ENCODE measurements at places on chromosomes 11 and 22.

DNA sequence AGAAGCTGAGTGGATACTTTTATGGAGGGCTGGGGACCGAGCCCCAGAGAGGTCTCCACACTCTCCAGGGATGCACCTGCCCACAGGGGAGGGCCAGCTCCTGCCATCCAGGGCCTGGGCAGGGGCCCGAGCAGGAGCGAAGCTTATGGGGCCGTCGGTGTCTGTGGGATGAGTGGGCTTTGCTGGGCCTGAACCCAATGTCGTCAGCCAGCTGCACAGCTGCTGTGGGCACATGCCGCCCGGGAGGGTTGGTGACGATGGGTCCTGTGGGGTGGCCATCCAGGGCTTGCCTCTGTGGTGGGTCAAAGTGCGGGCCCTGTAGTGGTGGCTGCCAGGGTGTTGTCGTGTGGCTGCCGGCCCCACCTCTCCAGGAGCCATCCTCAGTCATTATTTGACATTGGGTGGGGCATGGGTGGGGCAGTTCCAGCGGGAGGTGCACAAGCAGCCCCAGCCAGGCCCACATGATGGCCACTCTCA is 447.1 kb downstream of the TBC1D22A start:
- no peak for DNase-seq

- no peak for DNase-seq
Observed at GRCh38 chr22:20219667-20220628, 48.2 kb downstream of the RTN4R start.

GRCh38 chr22:19643448-19644313 is 70.6 kb upstream of the SEPTIN5 start:
- no peak for DNase-seq

- no peak for DNase-seq
Observed at GRCh38 chr22:46969961-46970360, 207.5 kb downstream of the TBC1D22A start.

DNA sequence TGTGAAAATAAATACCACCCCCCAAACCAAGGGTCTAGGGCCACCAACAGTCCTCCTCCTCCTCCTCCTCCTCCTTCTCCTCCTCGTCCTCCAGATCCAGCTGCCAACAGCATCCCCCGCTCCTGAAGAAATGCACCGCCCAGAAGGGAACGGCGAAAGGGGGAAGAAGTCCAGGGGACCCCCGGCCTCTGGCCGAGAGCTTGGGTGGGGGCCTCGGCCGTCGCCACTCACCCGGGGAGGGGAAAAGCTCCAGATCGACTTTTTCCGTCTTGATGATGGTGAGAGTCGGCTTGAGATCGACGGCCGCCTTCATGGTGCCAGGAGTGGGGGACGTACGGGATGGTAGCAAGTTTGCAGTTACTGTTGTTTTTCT is 65.7 kb downstream of the ETS1 start:
- DNase-seq, result no peak

DNA sequence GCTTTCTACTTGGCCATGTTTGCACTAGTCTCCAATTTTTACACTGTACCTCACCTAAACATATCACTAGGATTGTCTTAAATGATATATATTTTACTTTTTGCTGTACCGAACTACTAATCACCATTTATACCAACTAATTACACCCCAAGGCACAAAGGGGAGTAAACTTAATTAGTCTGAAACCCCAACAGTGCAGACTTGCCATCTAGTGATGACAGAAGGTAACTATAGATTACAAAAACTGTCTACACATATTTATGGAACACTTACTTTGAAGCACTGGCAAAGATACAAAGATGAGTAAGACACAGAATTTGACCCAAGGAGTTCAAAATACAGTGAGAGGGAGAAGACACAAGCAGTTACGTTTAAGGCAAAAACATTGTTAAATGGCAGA is 139.7 kb downstream of the CNTN5 start:
- DNase-seq, result no peak

DNA sequence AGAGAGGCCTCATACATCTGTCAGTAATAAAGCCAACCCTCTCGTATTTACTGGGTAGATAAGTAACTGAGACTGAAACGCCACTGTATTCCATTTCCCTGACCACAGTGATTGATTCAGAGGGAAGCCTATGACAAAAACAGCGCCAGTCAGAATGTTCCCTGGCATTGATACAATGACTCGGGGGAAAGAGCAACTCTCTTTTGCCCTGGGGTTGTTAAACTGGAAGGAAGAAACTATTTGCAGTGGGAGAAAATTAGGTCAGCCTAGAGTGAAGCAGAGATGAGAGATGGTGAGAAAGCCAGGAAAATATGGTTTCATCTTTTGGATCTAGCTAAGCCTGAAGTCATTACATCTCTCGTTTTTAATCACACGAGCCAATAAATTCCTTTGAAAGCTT is 48.6 kb upstream of the RBFOX2 start:
- no peak for DNase-seq

- DNase-seq, result no peak
Observed at GRCh38 chr11:88355887-88356286, 18.4 kb upstream of the CTSC start.

DNA sequence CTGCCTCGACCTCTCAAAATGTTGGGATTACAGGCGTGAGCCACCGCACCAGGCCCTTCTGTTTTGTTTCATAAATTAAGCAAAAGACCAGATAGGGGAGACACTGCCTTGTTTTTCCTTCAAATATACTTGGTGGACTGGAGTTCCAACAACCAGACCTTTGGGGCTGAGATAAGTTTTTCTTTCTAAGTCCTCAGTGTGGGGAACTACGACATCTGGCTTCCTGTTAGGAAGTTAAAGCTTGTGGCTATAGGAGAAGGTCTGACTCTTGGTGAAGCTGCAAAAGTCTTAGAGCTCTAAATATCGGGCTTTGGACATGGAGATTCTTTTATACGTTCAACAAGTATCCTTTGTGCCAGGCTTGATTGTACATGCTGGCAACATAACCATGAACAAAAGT is 64.1 kb upstream of the EED start:
- no peak for DNase-seq

GRCh38 chr11:441418-442274 is at the start of gene ANO9:
ANO9 (minus strand) TSS chr11:442011; CDS start chr11:441926, 85 bp downstream.
- DNase-seq, result no peak

GRCh38 chr11:83162377-83162776 is 5.4 kb downstream of the PCF11 start:
- DNase-seq, result no peak

DNA sequence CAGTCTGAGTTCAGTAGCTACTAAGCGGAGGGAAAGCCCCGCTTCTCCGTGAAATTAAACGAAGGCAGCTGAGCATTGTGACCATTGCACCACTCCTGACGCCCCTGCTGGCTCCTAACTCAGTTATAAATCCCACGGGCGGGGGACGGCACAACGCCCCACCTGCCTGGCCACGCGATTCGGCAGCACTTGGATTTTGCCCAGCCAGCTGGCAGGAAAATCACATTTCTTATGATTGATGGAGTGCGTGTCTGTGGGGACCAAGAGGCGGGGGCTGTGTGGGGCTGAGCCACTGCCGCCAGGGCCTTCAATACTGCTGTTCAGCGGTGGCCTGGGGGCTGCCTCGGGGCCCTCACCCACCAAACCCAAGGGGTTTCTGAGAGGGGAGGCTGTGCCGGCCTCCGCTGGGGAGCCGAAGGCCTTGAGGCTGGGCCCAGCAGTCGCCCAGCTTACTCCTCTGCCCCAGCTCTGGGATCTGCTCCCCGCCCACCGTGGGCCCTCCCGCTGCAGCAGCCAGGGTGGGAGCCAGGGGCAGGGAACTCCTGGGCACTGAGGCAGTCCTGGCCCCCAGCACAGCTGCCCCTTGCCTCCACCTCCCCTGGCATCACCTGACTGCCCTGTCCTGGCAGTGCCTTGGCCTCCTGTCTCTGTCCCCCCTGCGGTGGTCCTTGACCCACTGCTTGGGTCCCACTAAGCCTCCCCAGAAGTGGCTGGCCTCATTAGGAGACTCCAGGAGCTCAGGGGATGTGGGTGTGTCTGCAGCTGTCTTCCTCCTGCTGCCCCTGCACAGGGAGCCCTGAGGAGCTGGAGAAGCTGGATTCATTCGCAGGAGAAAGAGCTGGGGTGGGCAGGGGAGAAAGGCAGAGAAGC is 30.7 kb downstream of the SHISAL1 start:
- DNase-seq, result no peak

DNA sequence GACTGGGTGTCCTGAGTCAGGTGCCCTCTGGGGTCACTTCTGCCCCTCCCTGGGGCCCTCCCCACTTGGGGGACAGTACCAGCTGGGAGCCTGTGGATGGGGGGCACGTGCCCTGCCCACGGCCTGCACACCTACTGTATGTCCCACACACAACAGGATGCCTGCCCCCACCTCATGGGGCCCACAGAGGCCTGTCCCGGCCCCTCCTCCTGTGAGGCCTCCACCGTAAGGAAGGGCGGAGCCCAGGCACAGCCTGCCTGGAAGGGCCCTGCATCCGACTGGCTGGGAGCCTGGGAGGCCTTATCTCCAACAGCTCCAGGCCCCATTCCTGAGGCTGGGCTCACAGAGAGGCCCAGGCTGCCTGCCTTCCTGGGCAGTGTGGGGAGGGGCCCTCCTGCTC is 47.8 kb downstream of the BRSK2 start:
- no peak for DNase-seq

DNA sequence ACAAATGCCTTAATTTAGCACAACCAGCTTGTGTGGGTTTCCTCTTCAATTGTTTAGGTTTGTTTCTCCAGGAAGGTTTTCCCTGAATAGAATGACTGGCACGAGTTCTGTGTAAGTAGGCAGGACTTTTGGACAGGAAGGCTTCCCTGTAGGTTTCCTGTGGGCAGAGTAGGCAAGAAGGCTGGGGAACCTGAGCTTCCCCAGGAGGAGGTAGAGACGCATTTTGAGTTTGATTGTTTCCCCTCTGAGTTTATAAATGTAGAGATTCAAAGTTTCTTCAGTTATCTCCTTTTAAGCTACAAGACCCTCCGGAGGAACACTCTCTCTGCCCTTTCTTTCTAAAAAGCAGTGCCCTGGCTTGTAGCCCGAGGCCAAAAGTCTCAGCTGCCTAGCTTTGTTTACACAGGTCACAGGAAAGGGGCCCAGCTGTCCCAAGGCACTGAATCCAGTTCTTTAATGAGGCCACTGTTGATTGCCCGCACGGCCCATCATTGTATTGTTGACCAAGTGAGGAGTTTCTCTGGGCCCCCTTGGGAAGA is 66.6 kb upstream of the RDX start:
- peak; percentile 30 for DNase-seq

GRCh38 chr22:23801886-23802377 is 15.2 kb downstream of the SMARCB1 start:
- DNase-seq, result no peak

DNA sequence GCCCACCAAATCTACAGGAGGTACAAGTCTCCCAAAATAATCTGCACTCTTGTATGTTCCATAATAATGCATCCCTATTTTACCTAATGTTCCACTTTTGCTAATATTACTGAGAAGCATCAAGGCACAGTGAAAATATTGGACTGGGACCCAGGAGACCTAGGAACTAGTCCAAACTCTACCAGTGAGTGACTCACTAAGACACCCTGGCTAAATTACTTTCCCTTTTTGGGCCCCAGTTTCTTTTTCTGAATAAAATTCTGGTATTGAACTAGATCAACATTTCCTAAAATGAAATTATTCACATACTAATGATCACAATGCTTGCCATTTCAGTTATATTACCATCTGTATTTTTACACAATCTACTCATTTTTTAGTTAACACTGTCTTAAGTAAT is 19.6 kb downstream of the THAP12 start:
- no peak for DNase-seq

DNA sequence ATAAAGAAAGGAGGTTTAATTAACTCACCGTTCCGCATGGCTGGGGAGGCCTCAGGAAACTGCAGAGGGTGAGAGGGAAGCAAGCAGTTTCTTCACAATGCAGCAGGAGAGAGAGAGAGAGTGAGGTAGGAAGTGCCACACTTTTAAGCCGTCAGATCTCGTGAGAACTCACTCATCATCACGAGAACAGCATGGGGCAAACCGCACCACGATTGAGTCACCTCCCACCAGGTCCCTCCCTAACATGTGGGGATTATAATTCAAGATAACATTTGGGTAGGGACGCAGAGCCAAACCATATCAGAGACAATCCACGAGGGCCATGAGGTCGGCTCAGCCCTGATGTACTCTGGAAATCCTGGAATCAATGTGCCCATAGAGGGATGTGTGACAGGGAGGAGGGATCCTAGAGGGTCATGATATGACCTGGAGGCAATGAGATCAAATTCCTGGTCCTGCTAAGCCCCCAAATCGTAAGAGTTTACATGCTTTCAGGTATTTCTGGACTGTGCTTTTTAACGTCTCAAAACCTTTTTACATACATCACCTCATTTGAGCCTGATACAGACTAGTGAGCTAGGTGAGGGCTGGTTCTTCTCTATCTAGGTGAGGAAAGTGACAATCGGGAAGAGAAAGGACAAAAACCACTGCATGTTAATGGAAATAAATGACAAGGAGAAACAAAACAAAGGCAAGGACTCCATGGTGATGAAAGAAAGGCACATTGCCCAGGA is 19.5 kb upstream of the RASSF10 start:
- no peak for DNase-seq

- DNase-seq, result no peak
Observed at GRCh38 chr11:110345743-110346142, 49.3 kb upstream of the RDX start.

DNA sequence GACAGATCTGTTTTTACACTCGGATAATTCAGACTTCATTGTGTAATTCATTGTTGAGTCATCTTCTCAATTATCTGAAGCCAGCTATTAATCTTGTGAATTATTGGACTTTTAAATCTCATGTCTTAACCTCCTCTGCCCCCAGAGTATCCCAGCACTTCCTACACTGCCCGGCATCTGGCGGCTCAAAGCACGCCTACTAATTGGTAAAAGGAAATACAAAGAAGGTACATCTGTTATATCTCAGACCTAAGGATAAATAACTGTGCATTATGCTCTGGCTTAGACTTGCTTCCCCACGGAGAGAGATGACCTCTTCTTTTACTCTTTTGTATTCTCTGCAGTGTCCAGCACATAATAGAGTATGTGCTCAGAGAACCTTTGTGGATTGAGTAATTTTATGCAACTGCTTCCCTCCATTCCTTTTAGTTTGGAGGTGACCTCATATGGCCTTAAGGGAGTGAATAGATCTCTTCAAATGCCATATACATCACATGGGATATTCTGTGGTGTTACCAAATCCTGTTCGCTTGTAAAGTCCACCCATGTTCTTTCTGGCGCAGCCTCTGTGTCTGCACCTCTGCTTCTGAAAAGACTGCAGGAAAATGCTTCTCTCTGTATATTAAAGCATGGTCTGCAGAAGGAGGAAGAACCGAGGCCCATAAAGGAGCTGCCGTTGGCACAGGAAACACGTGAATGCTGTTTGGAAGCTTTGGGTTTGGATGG is 125.6 kb upstream of the SORL1-AS1 start:
- no peak for DNase-seq

DNA sequence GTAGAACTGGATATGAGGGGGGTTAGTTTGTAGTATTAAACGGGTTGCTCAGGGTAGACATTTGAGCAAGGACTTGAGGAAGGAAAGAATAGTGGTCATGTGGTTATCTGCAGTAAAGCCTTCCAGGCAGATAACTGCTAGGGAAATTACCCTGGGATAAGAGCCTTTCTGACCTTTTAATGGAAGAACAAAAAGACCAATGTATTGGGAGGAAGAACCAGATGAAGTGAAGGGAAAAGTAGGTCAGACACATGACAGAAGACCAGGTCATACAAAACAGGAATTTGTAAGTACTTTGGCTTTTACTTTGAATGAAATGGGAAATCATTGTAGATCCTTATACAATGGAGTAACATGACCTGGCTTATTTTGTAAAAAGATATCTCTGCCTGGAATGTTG is 241.9 kb upstream of the CTSC start:
- no peak for DNase-seq

GRCh38 chr22:46373159-46373558 is 37.6 kb downstream of the TRMU start:
- no peak for DNase-seq

All from NT2/D1 (cell line).